Mammary epithelial cell (primary cell): ENCODE measurements at places on chromosomes 16 and 17.

GRCh38 chr16:48611329-48612137, 1.6 kb upstream of the N4BP1 start:
- DNase-seq: peak; percentile 80

- no peak for DNase-seq
These were observed 23.9 kb upstream of the MEAK7 start for GRCh38 chr16:84528322-84528721.

DNA sequence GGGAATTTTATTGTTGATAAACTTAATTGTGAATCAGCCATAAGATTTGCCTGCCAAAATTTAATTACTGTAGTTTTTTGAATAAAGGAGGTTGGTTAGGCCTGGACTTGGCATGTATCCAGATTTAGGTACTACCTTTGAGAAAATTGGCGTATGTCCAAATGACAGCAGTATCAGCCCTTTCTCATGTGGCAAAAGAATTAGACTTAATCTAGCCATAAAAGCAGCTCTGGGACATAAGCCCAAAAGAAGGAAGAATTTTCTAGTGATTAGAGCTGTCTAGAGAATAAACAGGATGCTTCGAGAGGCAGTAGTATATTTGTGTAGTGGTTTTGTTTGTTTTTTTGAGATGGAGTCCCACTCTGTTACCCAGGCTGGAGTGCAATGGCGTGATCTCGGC, 27.7 kb downstream of the PPM1E start:
- DNase-seq: peak; percentile 8

DNA sequence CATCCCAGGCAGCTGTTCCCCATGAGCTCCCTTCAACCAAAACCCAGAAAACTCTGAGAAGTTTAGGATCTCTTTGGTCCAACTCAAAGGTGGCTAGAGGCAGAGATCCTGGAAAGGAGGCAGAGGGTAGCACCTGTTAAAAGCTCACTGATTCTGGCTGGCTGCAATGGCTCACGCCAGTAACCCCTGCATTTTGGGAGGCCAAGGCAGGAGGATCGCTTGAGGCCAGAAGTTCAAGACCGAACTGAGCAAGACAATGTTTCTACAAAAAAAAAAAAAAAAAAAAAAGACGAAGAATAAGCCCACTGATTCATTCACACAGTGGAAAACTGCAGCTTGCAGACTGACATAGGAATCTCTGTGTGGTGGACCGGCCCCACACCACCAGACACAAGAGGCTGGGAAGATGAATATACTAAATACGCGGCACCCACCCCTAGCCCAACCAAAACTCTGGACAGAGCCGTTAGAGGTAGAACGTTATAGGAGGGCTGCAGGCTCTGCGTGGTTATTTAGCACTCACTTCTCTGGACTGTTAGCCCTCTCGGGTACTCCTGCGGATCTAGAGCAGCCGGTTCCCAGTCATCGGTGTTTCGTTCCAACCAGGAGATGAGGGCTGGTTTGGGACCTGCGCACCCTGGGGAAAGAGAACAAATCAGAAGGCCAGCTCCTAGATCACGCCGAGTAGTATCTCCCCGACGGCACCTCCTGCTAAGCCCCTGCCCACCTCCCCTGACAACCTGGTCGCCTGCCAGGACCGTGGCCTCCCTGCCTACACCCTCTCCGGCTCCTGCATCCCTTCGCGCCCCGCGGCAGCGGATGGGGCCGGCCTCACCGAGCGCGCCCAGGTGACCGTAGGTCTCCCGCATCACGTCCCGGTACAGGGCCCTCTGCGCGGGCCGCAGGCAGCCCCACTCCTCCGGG, 925 bp downstream of the ZNF689 start:
- DNase-seq: no peak

DNA sequence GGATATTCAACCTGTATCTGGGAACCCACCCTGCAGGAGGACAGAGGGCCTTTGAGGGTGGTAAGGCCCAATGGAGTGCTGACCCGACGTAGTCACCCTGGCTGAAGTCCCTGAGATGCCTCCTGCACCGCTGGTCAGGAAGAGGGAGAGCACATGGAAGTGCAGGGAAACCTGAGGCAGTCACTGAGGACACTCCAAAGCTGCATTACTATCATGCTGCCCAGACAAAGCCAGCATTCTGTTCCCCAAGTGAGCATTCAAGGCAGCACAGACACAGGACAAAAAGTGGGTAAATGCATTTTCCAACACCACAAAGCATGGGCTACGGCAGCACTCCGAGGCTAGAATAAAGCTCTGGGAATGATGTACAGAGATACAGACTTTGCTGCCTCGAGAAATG, 46.8 kb upstream of the BCAR1 start:
- no peak for DNase-seq

GRCh38 chr17:67386965-67387551, 10.0 kb downstream of the PITPNC1 start:
- DNase-seq: peak; percentile 28

DNA sequence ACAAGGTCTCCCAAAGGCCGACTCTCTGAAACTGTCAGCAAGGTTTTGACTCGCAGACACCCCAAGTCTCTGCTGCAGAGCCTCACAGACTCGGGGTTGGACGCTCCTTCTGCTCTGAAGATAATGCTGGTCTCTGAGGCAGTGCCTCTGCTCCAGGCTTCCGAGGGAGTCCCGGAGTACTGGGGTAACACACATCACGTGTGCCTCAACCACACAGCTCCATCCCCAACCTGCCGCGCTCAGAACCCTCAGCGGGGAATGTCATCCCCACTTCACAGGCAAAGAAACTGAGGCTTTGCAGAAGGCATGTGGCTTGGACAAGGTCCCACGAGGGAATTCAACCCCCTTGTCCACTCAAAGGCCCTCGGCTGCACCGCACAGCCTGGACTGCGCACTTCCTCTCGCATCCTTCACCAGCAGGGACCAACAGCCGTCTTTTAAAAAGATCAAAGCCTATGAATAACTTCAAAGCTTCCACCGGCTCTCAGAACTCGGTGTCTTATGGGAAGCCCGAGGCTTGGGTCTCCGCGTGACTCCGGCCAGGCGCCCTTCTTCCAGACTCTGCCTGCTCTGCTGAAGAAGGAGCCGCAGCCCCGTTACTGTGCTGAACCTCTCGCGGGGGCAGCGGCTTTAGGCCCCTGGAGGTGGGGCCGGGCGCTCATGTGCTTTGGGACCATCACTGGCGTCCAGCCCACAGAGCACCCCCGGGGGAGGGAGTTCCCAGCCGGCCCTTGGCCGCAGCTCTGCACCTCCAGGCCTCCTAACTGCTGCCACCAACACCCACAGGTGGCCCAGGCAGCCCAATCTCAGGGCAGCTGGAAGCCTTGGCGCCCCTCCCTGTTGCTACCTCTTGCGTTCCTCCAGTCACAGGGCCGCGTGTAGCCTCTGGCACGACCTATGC, 2.2 kb downstream of the TMEM204 start:
- no peak for DNase-seq

DNA sequence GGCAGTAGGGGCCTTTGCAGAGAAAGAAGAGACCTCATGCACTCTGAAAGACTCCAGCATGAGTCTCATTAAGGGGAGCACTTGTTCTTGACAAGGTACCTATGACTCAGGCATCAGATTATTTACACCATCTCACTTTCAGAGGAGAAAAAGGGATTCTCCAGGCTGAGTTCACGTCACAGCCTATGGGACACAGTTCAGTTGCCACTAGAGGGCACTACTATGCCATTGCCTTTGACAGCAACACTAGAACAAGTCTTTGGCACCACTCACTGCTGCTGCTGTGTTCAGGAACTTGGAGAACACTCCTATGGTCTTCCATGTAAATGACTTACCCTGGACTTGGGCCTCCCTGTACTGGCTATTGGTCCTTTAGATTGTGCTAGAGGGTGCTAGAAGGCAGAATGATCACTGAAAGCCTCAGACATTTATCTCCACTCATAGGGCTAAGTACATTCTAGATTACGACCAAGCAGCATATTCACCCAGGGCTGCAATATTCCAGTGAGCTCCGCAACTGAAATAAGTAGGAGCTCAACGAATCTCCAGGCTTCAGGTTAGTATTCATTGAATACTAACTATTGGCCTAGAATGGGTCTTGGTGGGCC, 225.1 kb upstream of the CA10 start:
- peak; percentile 64 for DNase-seq

DNA sequence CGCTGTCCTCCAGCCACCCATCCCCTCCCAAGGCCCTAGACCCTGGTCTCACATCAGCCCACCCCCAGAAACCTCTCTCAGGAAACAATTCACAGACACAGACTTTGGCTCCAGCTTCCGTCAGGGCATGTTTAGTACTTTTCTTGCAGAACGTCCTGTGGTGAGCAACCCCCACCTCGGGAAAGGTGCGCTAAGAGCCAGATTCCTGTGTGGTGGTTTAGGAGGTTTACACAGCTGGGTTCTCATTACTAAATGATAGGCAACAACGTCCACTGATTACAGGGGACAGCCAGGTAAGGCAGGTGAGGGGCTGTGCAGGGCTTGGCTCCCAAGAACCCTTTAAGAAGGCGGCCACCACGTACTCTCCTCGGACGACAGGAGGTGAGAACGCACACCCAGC, 29.3 kb downstream of the KIFC3 start:
- no peak for DNase-seq

GRCh38 chr16:50505115-50505514, 43.1 kb upstream of the NKD1 start:
- DNase-seq: no peak

DNA sequence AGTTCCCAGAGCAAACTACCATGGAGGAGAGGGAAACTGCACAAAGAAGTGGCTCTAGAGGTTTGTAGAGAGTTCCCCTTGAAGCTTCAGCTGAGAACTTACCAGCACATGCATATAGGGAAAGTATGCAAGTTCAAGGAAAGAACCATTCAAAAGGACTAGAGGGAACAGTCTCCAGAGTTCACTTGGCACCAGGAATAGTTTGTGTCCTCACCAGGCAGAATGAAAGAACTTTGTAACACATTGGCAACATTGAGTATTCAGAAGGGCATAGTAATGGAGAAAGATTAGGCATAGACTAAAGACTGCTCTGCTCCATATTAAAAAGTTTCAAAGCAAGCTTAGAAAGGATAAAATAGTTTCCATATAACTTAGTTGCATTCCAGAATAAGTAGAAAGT, 155.4 kb upstream of the TOM1L1 start:
- DNase-seq: no peak

DNA sequence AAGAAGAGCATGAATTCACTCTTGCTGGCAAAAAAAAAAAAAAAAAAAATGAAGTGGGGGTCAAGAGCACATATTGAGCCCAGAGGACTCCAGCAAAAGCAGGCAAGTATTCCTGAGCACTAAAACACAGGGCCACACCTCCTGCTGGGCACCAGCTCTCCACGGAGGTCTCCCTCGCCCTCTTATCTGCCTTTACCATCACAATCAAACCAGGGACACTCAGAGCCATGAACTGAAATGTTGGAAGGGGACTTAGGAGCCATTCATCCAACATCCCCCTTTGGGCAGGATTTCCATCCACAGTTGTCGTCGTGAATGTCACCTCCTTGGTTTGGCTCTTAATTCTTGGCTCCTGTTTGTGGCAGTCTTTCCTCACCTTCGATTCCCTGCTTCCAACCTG, 89.8 kb upstream of the GNAO1 start:
- DNase-seq: no peak

GRCh38 chr16:68754084-68754792, 17.1 kb downstream of the CDH1 start:
- peak; percentile 62 for DNase-seq

DNA sequence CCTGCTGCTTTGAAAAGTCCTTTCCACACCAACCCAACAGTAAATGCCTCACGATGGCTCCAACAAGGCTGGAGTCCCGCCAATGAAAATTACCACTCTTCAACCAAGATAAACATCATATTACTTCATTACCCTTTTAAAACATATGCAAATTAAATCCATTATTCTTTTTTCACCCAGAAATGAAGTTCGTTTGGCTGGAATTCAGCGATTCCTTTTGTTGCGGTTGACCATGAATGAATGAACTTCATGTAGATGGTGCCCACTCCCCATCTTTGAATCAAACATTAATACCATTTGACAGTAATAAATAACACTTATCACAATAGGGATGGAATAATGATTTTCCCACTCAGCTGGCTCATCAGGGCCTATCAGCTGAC, 211.5 kb upstream of the TOX3 start:
- no peak for DNase-seq

- DNase-seq: peak; percentile 74
These were observed 46.0 kb downstream of the HNF1B start for GRCh38 chr17:37698911-37699255.

- DNase-seq: no peak
These were observed 5.5 kb downstream of the PPP1R9B start for GRCh38 chr17:50144845-50145531.

DNA sequence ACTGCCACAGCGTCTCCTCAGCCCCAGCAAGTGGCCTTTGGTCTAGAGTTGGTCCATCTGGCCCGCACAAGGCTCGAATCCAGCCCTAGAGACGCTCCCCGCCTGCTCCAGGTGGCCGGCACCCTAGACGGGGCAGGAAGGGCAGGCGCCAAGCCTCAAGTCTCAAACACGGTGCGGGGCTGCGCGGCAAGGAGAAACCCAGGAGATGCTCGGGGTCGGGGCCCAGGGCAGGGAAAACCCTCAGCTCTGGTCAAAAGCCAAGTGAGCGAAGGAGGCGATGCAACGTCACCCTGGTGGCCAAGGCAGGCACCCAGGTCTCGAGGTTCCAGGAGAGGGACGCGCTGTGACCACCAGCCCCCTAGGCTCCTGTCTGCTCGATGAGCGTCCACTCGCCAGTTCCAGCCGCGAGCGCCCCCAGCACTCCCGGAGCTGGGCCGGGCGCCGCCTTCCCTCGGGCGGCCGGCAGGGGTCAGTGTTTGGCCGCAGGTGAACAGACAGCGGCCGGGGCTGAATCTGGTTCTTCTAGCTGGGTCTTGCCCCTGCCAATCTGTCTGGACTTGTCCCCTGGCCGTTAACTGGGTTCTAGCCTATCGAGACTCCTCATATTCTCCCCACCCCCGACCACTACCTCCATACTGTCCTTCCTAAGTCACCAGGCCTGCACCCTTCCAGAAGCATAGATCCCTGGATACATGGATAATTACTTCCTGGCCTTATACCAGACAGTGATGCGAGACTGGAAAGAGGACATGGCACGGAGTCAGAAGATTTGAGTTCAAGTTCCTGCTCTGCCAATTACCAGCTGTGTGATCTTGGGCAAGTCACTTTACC, 44.0 kb downstream of the PRAC1 start:
- DNase-seq: peak; percentile 69

DNA sequence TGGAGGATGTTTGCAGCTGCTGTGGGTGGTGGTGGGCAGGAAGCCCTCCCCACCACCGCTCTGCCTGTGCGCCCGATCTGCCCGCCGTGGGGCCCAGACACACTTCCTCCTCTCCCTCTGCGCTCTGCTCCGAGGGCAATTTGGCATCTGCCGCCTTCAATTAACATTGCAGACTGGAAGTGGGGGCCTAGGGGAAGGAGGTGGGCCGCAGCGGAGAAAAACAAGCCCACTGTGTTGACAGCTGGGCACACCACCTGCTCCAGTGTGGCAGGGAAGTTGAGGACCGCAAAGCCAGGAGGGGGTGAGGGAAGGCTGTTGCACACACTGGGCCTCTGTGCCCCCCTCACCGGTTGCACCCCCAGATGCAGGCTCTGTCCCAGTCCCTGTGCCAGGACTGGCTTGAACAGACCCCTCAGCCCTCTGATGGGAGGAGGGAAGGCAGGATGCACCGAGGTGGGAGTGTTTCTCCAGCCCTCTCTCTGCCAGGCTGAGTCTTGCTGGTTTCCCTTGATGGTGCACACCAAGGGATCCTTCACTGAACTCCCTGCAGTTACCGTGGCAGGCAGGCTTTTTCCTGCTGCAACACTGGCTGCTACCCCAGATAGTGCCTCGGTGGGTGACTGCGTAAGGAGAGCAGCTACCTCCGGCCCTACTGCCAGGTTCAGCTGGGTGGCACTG, 72.8 kb upstream of the MED9 start:
- DNase-seq: no peak
